LHCN-M2 (cell line): ENCODE measurements at places on chromosomes 6 and 20.
A peak's percentile ranks its signal among the peaks of the same experiment; 100 is the strongest.

GRCh38 chr6:5083813-5084359 is 1.3 kb upstream of the PPP1R3G start:
- DNase-seq, result no peak

DNA sequence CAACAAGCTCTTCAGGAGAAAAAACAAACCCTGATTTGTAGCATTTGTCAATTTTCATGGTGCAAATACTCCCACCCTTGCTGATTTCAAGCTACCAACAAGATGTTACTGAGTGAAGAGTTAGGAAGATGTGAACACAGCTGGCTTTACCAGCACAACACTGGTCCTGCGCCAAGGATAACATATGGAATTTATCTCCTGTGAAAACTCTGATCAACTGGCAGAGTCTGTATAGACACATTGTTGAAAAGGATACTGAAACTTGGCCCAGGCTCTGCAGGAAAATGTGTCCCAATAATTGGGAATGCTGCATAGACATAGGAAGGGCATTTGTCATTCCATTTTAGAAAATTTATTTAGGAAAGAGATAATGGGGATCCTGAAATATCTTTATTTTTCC is 29.0 kb downstream of the OTOR start:
- no peak for DNase-seq

GRCh38 chr6:151548201-151548600 is 54.4 kb downstream of the CCDC170 start:
- DNase-seq, result no peak

- DNase-seq, result no peak
Measured at GRCh38 chr6:2697291-2697690, 53.4 kb downstream of the MYLK4 start.

GRCh38 chr6:125906158-125906998 is 50.2 kb upstream of the HINT3 start:
- peak; percentile 43 for DNase-seq

DNA sequence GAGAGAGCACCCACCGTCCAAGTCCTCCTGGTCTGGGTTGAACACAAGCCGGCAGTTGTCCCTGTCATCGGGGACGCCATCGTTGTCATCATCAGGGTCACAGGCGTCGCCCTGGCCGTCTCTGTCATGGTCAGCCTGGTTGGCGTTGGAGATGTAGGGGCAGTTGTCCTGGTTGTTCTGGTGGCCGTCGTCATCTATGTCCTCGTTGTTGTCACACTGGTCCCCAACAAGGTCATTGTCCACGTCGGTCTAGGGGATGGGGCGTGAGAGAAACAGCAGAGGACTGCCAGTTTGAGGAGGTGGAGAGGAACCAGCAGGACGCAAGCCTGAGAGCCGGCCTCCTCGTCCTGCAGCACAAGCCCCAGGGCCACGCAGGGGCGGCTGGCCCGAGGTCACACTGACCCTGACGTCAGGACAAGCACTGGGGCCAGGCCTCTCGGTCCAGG is 28.5 kb downstream of the THBS2 start:
- no peak for DNase-seq

DNA sequence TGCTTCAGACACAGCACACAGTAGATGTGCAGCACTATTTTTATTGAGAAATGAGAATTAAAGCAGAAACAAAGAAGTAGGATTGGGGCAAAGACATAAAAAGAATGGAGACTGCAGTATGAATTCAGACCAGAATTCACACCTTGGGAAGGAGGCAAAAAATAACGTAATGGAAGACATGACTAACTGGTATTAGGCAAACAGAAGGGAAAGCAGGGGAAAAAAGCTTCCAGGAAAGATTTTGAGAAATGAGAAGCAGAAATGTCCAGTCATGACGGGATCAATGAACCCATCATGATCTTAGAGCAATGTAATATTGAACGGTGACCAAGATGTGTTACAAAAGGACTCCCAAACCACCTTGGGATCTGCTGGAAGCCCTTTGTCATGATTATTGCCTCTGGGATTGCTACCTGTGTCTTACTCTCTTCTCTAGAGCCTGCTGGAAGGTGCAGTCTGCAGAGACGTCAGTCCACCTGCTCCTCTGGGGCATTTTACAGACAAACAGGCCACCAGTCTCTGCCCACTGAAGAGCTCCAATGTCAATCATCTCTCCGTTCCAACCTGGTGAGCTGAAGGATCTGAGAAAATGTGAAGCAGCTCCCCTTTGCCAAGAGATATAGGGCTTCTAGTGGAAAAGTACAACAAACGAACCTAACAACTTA is 8.7 kb downstream of the NUDT3 start:
- DNase-seq, result no peak
